ENCODE measurements at places on chromosomes 7 and 10.

- no peak for DNase-seq
Measured at GRCh38 chr7:101115215-101115614, 11.7 kb upstream of the SERPINE1 start.

GRCh38 chr10:60465801-60466200, 76.1 kb upstream of the ANK3 start:
- no peak for DNase-seq

DNA sequence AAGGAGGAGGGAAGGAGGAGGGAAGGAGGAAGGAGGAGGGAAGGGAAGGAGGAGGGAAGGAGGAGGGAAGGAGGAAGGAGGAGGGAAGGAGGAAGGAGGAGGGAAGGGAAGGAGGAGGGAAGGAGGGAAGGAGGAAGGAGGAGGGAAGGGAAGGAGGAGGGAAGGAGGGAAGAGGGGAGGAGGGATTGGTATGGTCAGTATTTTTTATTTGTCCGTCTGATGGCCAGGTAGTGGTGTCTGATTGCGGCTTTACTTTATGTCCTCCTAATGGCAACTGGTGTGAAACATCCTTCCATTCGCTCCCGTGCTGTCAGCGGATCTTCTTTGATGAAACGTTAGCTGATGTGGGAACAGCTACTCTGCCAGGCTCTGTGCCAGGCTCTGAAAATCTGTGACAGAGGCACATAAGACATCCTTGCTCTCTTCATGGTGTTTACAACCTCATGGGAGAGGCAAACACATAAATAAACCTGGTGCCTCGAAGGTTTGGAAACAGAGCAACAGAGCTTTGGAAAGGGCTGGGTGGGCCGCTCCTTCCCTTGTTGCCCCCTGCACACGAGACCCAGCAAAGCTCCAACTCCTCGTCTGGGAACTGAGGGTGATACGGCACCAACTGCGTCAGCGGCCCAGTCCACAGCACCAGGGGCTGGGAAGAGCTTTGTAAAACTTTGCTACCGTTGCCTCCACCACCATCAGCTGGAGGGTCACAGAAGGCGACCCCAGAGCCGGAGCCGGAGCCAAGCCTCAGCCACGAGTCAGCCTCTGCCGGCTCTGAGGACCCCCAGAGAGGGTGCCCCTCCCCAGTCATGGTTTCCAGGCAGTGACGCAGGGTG, 40.3 kb downstream of the PDGFA start:
- DNase-seq: no peak

DNA sequence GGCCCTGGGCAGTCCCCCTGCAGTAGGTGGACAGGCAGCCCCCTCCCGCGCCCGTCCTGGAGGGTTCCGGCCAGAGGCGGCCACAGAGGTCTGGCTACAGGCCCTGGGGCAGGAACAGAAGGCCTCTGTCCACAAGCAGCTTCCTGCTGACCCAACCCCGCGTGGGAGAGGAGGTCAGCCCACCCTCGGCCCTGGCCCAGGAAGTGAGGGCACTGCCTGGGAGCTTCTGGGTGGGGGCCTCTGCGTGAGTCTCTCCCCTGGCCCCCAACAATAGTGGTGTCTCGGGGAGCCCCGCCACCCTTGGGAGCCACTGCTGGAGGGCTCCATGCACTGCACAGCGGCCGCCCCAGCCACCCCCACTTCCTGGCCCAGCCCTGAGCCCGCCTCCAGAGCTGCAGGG, 4.7 kb downstream of the MICALL2 start:
- DNase-seq: no peak

All from GM12891 (cell line).